Common myeloid progenitor, CD34-positive (primary cell): ENCODE measurements at places on chromosomes 7 and 10.

DNA sequence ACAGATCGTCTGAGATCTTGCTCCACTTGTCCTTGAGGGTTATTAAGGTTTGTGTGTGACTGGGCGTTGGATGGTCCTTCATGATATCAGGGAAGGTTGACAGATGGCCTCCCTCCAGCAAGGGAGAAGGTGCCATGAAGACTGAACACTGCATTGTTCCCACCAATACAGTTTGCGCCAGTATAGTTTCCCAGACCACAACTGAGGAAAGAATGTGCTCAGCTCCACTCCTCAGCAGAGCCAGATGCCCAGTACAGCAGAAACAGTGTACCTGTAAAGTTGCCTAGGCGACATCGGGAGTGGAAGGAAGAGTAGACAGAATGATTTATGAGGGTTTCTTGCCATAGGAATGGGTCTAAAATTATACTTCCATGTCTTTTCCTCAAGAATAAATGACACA is 137.5 kb downstream of the ST7 start:
- peak overlapping the region; percentile 24 for H3K4me3 ChIP-seq
- H3K27ac ChIP-seq: no peak overlapping the region
- H3K27me3 ChIP-seq: no peaks in the 10 kb centered on the region
- DNase-seq: no peak

- no peaks in the 10 kb centered on the region for H3K27me3 ChIP-seq
- H3K4me3 ChIP-seq: peak overlapping the region; percentile 66
- peak overlapping the region; percentile 60 for H3K27ac ChIP-seq
- H3K36me3 ChIP-seq: peaks cover 27% of the 10 kb centered on the region
- H3K4me1 ChIP-seq: peaks cover 40% of the 10 kb centered on the region
Observed at GRCh38 chr10:21535494-21535965, 1.5 kb downstream of the MLLT10 start.

DNA sequence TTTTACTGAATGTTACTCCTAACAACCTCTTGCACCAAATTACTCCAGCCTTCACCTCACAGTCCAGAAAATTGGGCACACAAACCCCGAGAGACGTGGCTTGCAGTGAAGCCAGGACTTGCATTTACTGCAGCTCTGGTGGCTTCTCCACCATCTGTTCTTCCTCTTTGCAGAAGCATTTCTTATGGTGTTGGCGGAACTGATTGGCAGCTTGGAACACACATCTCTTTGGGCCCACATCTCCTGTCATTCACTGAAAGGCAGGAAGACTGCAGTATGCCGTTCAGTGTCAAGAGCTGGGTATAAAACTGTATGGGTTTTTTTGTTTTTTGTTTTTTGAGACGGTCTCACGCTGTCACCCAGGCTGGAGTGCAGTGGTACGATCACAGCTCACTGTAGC is 38.3 kb upstream of the PRKAR1B start:
- peaks cover 25% of the 10 kb centered on the region for H3K36me3 ChIP-seq
- no peaks in the 10 kb centered on the region for H3K4me1 ChIP-seq
- no peak for DNase-seq
- H3K27me3 ChIP-seq: no peaks in the 10 kb centered on the region

- H3K4me3 ChIP-seq: no peak overlapping the region
- DNase-seq: peak; percentile 68
- no peak overlapping the region for H3K27ac ChIP-seq
Observed at GRCh38 chr10:3776796-3777571, 8.0 kb downstream of the KLF6 start.

GRCh38 chr7:78124216-78124615 is 325.6 kb downstream of the PHTF2 start:
- H3K4me1 ChIP-seq: no peaks in the 10 kb centered on the region
- H3K27ac ChIP-seq: no peak overlapping the region
- no peak for DNase-seq
- no peak overlapping the region for H3K4me3 ChIP-seq
- H3K36me3 ChIP-seq: no peaks in the 10 kb centered on the region

GRCh38 chr10:92381543-92381954 is 90.6 kb downstream of the MARCHF5 start:
- DNase-seq: no peak
- peaks cover 4% of the 10 kb centered on the region for H3K4me1 ChIP-seq
- H3K4me3 ChIP-seq: no peak overlapping the region
- H3K27me3 ChIP-seq: peaks cover 2% of the 10 kb centered on the region
- no peaks in the 10 kb centered on the region for H3K36me3 ChIP-seq

- H3K4me3 ChIP-seq: no peak overlapping the region
- no peak for DNase-seq
- no peaks in the 10 kb centered on the region for H3K27me3 ChIP-seq
- no peak overlapping the region for H3K27ac ChIP-seq
- H3K4me1 ChIP-seq: no peaks in the 10 kb centered on the region
- no peaks in the 10 kb centered on the region for H3K36me3 ChIP-seq
Observed at GRCh38 chr7:36092221-36092771, 60.8 kb upstream of the EEPD1 start.

DNA sequence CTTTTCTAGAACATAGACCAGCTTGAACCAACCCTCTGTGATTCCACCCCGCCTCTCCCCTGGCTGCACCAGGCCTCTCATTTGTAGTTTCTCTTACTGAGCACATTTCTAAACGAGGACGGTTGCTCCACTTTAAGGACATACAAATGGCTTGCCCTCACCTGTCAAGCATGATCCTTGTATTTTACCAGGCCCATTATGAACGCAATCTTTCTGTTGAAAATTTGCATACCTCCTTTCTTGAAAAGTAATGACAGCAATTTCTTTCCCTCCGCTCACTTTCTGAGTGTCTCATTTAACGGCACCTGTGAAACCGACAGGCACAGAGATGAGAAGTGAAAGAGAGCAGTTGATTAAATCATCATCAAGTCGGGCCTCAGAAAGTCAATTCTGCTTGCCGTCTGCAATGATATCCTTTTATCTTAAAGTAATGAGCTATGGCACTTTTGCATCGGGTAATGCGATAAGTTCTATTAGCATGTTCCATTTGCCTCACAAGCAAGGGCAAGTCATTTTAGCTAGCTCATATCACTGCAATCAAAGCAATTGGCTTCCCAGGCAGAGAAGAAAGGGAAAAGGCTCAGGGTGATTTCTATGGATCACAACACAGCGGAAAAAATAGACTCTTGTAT is 705.6 kb upstream of the GALNT17 start:
- H3K27ac ChIP-seq: no peak overlapping the region
- no peaks in the 10 kb centered on the region for H3K36me3 ChIP-seq
- no peaks in the 10 kb centered on the region for H3K4me1 ChIP-seq
- no peak for DNase-seq
- no peaks in the 10 kb centered on the region for H3K27me3 ChIP-seq
- no peak overlapping the region for H3K4me3 ChIP-seq

DNA sequence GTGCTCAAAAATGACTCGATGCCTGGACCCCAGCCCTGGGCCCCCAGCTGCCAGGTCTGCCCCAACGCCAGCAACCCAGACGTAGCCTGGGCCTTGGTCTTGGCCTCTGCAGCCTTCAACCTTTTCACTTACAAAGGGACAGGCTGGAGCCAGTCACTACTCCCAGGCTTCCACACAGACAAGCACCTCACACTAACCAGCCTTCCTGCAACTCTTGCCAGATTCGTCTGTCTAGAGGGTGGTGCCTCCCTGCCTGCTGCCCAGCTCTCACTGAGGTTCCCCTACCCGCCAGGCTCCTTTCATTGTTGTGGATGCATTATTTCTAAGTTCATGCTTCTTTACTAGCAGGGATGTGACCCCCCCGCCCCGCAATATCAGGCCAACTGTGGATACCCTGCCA is 56.3 kb downstream of the NUDCD3 start:
- peaks cover 24% of the 10 kb centered on the region for H3K36me3 ChIP-seq
- H3K27ac ChIP-seq: no peak overlapping the region
- H3K27me3 ChIP-seq: no peaks in the 10 kb centered on the region
- no peak overlapping the region for H3K4me3 ChIP-seq
- no peak for DNase-seq
- peaks cover 2% of the 10 kb centered on the region for H3K4me1 ChIP-seq

- no peaks in the 10 kb centered on the region for H3K27me3 ChIP-seq
- H3K27ac ChIP-seq: no peak overlapping the region
- no peak for DNase-seq
- H3K4me1 ChIP-seq: no peaks in the 10 kb centered on the region
- H3K4me3 ChIP-seq: no peak overlapping the region
Observed at GRCh38 chr7:93663561-93664299, 89.2 kb upstream of the CALCR start.

DNA sequence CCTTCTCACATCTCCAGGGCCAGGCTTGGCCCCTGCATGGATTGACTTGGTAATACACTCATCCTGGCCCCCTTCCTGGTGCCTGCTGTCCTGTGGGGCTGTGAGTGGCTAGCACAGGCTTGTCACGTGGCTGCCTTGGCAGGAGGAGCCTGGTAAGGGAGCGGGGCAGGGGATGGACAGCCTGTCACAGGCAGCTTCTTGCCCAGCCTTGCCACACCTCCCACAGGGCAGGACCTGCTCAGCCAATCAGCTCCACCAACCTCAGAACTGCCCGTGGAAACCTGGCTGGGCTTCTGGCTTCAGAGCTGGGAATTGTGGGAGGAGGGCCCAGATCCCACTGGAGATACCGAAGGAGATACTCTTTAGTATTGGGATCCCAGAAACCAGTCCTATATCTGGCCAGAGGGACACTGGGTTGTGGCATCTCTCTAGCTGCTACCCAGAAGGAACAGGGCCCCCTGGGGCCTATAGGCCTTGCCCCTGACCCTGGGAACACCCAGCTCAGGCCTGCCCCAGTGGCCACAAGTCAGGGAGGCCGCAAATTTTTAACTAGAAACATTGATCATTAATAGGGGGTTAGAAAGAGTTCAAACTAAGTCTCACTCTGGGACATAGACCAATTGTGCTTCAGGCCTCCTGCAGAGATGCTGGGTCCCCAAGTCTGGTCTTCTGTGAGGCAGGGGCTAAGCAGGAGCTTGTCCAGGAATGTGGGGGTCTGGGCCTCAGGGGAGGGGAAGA is at the start of gene HOGA1:
Gene HOGA1 (plus strand): TSS at position 330 of the 738 bp plus-strand sequence. CDS start 315 bp downstream, at position 645.
- H3K27me3 ChIP-seq: no peaks in the 10 kb centered on the region
- no peaks in the 10 kb centered on the region for H3K36me3 ChIP-seq
- H3K4me3 ChIP-seq: no peak within 1 kb of the TSS

GRCh38 chr7:22657479-22657878 is 69.5 kb upstream of the IL6 start:
- H3K36me3 ChIP-seq: no peaks in the 10 kb centered on the region
- no peaks in the 10 kb centered on the region for H3K4me1 ChIP-seq
- H3K27ac ChIP-seq: no peak overlapping the region
- H3K27me3 ChIP-seq: no peaks in the 10 kb centered on the region
- H3K4me3 ChIP-seq: no peak overlapping the region
- DNase-seq: no peak

DNA sequence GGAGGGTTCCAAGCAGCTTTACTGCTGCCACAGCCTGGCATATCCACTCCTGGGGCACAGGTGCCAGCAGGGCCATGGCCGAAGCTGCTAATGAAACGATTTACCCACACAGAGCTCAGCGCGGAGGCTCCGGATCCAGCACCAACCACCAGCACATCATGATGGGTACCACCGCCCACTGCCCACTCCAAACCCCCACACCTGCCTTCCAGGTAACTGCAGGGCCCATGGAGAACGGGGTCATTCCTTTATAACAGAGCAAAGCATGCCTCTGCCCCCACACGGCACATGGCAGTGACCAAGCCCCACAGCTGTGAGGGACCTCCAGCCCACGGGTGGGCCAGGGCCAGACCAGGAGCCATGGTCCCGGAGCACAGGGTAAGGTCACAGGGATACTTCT is 53.2 kb downstream of the EBF3 start:
- peaks cover 2% of the 10 kb centered on the region for H3K27me3 ChIP-seq
- no peaks in the 10 kb centered on the region for H3K4me1 ChIP-seq
- no peak overlapping the region for H3K27ac ChIP-seq
- no peaks in the 10 kb centered on the region for H3K36me3 ChIP-seq
- no peak overlapping the region for H3K4me3 ChIP-seq
- DNase-seq: no peak

- H3K4me1 ChIP-seq: no peaks in the 10 kb centered on the region
- H3K27ac ChIP-seq: no peak overlapping the region
- H3K27me3 ChIP-seq: peaks cover 7% of the 10 kb centered on the region
- H3K4me3 ChIP-seq: peak overlapping the region; percentile 67
- no peaks in the 10 kb centered on the region for H3K36me3 ChIP-seq
Observed at GRCh38 chr7:55019691-55020465, 1.1 kb downstream of the EGFR start.

- H3K36me3 ChIP-seq: no peaks in the 10 kb centered on the region
- peaks cover 11% of the 10 kb centered on the region for H3K4me1 ChIP-seq
- no peak for DNase-seq
- no peak overlapping the region for H3K27ac ChIP-seq
- H3K4me3 ChIP-seq: no peak overlapping the region
Observed at GRCh38 chr10:89248990-89249389, 2.6 kb downstream of the LIPA start.

GRCh38 chr7:25256333-25256819 is 28.1 kb upstream of the NPVF start:
- no peak overlapping the region for H3K27ac ChIP-seq
- no peak overlapping the region for H3K4me3 ChIP-seq
- DNase-seq: no peak

DNA sequence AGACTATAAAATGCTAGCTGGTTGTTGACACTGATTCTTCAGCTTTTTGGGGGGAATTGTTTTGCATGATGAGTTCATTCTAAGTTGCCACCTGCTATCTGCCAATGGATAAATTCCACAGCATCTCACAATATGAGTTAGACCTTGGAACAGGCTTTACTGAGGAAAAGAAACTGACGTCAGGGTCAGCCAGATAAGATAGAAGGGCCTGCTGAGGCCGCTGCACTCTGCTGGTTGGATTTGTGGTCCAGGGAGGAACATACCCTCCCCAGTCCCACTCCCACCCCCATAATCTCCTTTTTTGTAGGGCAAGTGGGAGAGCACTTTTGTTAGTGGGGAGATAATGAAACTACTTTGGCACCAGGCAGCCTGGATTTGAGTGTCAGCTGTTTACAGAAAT is 110.6 kb upstream of the PRR15 start:
- H3K27me3 ChIP-seq: no peaks in the 10 kb centered on the region
- no peak overlapping the region for H3K4me3 ChIP-seq
- H3K4me1 ChIP-seq: no peaks in the 10 kb centered on the region
- no peak overlapping the region for H3K27ac ChIP-seq

GRCh38 chr10:114265392-114266053 is 26.5 kb downstream of the VWA2 start:
- no peak overlapping the region for H3K4me3 ChIP-seq
- DNase-seq: no peak
- no peaks in the 10 kb centered on the region for H3K36me3 ChIP-seq

GRCh38 chr7:158278745-158279320 is 308.8 kb downstream of the PTPRN2 start:
- H3K4me3 ChIP-seq: no peak overlapping the region
- DNase-seq: no peak
- no peaks in the 10 kb centered on the region for H3K27me3 ChIP-seq
- H3K36me3 ChIP-seq: no peaks in the 10 kb centered on the region
- H3K27ac ChIP-seq: no peak overlapping the region

GRCh38 chr10:89613582-89613981 is 31.5 kb downstream of the PANK1 start:
- H3K27ac ChIP-seq: no peak overlapping the region
- DNase-seq: no peak
- H3K36me3 ChIP-seq: no peaks in the 10 kb centered on the region
